IMR-90 (cell line): ENCODE measurements at places on chromosomes 16 and 17. TPM values are rescaled to one million over a fixed set of nuclear protein-coding genes. Genes with fewer than 3 reads are reported as not detected.

BRICD5 gene
- total RNA-seq, result 0.18 and 0.28 TPM in 2 replicates

- no peak overlapping the region for H3K4me3 ChIP-seq
- no peaks in the 10 kb centered on the region for H3K36me3 ChIP-seq
- peaks cover 5% of the 10 kb centered on the region; the same call in 1 of the 2 replicates for H3K27me3 ChIP-seq
- H3K4me1 ChIP-seq, result no peaks in the 10 kb centered on the region
- no peak overlapping the region for H3K27ac ChIP-seq
Measured at GRCh38 chr16:49531931-49532840, 158.6 kb downstream of the C16orf78 start.

CPNE7 gene
- total RNA-seq, result 5.0 and 5.4 TPM in 2 replicates

COA3 gene
- 50.5 and 78.1 TPM in 2 replicates for total RNA-seq

DNA sequence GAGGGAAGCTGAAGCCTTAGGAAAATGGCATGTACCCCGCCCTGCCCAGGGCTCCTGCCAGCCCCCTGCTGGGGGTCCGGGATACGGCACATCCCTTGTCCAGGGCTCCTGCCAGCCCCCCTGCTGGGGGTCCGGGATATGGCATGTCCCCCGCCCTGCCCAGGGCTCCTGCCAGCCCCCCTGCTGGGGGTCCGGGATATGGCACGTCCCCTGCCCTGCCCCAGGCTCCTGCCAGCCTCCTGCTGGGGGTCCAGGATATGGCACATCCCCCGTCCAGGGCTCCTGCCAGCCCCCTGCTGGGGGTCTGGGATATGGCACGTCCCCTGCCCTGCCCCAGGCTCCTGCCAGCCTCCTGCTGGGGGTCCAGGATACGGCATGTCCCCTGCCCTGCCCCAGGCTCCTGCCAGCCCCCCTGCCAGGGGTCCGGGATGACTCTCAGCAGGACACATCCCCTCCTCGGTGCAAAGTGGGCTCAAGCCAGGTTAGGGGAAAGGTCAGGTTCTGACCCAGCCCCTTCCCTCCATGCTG is 43.2 kb downstream of the RPH3AL start:
- no peak overlapping the region for H3K4me3 ChIP-seq
- peaks cover 27% of the 10 kb centered on the region for H3K27me3 ChIP-seq
- H3K27ac ChIP-seq, result no peak overlapping the region
- H3K36me3 ChIP-seq, result no peaks in the 10 kb centered on the region
- no peak for DNase-seq

GRCh38 chr16:65908568-65908967 is 457.9 kb upstream of the CDH5 start:
- H3K36me3 ChIP-seq, result no peaks in the 10 kb centered on the region
- H3K4me3 ChIP-seq, result no peak overlapping the region
- no peaks in the 10 kb centered on the region for H3K4me1 ChIP-seq
- no peak overlapping the region for H3K27ac ChIP-seq
